ENCODE measurements at places on chromosomes 16 and 17.

GRCh38 chr16:8376858-8377257, 213.5 kb downstream of the TMEM114 start:
- no peak for DNase-seq

DNA sequence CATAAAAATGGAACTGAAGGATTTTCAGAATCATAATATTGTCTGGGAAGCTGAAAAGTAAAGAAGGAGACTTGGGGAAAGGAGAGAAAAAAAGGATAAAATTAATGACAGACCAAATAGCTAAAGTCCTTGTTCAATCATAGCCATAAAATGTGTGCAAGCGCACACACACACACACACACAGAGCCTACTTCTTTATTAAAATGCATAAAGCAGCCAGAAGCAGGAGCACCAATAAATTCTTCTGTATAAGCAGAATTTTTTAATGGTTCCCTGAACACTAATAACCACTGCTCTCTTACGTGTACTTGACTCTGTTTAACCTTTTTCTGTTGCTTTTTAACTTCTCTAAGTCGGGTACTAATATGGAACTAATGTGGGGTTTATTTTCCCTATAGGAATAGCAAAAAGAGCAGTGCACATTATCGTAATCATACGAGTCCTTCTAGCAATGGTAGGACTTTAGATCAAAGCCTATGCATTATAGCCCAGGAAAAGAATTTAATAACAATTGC, 131.0 kb upstream of the PSMD7 start:
- no peak for DNase-seq

DNA sequence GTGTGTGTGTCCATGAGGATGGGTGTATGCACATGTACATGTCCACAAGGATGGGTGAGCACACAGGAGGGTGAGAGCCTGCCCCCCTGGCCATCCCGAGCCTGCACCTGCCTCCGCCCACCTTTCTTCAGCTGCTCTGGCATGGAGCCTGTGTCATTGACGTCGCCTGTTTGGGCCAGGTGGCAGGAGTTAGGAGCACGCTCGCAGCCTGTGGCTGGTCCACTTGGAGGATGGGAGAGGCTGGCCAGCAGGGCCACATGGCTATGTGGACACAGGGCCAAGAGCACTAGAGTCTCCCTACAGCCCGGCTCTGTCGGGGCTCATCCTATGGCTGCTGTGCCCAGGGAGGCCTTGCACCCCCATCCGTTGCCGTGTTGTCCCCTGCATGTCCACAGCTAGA, 21.4 kb downstream of the BAHCC1 start:
- DNase-seq: no peak

GRCh38 chr17:17204041-17204591, 2.0 kb downstream of the PLD6 start:
- DNase-seq: no peak

DNA sequence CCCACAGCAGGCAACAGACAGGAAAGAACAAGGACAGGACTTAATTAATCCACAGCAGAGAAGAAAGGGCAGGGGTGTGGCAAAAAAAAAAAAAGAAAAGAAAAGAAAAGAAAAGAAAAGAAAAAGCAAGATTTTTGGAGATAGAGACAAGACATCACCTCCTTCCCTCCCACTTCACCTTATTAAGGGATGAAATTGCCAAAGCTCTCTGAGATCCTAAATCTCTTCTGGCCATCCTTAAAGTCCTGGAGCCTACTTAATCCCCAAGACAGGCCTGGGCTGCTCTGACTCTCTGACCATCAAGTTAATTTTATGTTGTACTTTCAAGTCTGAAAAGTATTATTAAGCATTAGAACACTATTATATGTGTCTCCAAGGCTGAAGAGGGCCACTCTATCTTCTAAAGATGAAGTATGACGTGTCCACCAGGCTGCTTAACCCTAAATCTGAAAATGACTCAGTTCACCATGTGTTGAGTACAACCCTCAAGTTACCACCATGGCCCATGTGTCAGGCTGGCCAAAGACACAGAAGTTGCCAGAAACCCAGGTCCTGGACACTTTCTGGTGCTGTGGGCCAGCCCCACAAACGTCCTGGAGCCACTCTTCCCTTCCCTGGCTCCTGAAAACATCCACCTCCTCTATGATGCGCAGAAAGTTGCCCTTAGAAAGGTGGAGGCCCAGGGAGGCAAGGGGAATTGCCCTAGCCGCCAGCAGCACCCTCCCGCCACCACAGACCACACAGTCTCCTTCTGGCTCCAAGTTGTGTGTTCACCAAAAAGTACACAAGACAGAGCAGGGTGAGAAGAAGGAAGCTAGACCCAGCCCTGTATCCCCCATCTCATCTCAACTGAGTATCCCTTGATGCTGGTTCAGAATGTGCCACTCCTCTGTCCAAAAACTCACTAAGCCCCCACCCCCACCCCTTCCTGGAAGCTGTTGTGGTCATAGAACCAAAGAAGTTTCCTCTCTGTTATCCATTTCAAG, 2.7 kb downstream of the SOCS1 start:
- no peak for DNase-seq

DNA sequence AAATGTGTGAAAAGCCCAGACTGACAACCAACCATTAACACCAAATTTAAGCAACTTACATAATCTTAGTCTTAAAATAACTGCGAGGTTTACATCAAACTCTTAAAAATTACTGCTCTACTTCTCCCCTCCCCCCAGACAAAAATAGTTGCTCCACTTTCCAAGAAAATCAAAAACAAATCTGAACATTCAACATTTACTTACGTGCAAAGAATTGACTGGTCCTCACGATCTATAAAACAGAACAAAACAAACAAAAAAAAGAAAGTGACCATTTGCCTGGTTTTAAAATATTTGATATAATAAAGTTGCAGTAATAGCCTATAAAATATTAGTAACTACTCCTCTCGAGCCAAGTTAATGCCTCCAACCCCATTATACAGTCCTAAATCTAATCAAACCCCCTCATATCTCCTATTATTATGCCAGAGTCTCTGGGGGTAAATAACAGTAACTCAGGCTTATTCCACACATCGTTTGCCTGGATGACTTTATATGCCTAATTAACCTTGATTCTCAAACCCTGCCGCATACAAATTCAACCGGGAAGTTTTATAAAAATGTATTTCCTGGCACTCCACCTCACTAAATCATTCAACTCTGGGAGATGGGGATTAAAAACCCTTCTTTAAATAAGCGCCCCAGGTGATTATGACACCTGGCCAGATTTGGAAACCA, 41.5 kb downstream of the MYH10 start:
- no peak for DNase-seq

All from retinal pigment epithelial cell (primary cell).